Jurkat, Clone E6-1 (cell line): ENCODE measurements at places on chromosomes 1 and 21.

DNA sequence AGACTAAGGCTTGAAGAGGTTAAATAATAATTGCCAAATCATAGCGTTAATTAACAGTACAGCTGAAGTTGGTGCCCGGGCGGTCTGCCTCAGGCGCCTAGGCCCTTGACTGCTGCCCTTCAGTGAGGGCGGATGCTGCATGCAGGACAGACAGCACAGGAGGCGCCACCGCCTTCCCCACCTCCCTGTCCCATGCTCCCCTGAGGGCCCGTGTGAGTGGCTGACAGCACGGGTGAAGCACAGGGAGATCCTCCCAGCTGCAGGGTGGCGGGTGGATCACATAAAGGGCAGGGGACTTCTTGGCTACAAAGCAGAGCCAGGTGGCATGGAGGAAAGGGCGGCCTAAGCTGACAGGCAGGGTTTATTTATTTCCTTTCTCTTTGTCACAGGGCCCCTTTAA is 49.1 kb downstream of the DDX20 start:
- no peak for DNase-seq

DNA sequence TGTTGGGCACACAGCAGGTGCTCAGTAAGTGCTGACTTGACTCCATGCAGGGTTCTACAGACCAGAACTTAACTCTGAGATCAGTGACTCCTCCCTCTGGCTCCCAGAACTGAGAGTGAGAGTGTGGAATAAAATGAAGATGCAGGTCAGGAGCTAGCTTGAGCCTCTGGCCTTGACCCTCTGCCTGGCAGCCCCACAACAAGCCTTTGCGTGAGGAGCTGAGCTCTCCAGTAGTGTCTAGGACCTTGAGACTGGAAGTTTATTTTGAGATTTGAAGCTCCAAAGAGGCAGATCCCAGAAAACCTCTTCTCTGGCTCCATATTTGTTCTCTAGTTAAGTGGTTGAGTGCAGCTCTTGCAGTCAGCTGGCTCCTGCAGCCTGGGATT is 3.4 kb upstream of the WNT2B start:
- no peak for DNase-seq

GRCh38 chr1:164601399-164602100 is 42.6 kb downstream of the PBX1 start:
- DNase-seq, result no peak

- no peak for DNase-seq
Observed at GRCh38 chr1:36436821-36437220, 13.4 kb downstream of the OSCP1 start.

GRCh38 chr1:58796416-58796815 is 12.6 kb upstream of the JUN start:
- DNase-seq, result no peak

DNA sequence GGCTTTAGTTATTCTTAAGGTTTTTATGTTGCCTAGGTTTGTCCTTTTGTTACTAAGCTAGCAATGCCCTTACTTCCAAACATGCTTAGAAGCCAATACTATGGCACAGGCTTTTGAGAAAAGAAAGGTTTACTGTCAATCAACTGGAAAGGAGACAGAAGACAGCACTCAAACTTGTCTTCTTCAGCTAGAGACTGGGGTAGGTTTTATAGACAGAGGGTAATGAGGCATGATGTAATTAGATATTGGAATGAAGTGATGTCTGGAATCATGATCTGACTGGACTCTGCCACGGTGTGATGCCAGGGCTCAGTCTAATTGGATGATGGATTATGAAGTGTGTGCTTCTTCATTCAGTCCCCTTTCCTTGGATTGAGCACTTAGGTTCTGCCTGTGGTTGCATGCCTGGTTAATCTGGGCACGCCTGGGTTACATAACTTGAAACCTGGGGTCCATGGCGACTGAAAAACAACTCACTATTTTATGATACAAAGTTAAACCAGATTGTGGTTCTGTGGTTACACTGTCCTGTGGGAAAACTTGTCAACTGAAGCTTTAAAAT is 625.8 kb downstream of the BRINP3 start:
- no peak for DNase-seq

DNA sequence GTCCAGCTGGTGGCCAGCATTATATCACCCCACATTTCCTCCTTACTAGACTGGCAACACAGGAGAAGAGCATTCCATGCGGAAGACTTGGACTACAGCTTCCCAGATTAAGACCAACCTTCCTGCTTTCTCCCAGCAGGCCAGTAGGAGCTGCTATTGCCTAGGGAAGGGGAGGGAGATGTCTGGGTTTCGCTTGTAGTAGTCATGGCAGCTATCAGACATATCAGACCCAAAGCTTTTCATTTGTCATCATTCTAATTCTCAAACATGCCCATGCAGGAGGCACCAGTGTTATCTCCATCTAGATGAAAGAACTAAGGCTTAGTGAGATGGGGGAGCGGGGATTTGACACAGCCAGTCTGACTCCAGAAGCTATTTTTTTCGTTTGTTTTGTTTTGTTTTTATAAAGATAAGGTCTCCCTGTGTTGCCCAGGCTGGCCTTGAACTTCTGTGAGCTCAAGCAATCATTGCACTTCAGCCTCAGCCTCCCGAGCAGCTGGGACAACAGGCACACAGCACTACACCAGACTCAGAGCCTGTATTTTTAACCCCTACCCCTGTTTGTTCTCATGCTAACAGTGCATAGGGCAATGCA is 4.5 kb downstream of the PLA2G2A start:
- peak; percentile 27 for DNase-seq

GRCh38 chr1:230077436-230078213 is 10.6 kb downstream of the GALNT2 start:
- DNase-seq, result no peak

- peak; percentile 79 for DNase-seq
Observed at GRCh38 chr1:101453844-101454243, 217.0 kb downstream of the S1PR1 start.
